ENCODE measurements at places on chromosomes 16 and 17.
A peak's percentile ranks its signal among the peaks of the same experiment; 100 is the strongest.

- H3K27me3 ChIP-seq, result no peaks in the 10 kb centered on the region
- no peak overlapping the region for H3K4me3 ChIP-seq
- peaks cover 64% of the 10 kb centered on the region for H3K36me3 ChIP-seq
- H3K4me1 ChIP-seq, result peaks cover 9% of the 10 kb centered on the region
- no peak for DNase-seq
- H3K27ac ChIP-seq, result no peak overlapping the region
Measured at GRCh38 chr16:8861563-8862308, 7.1 kb downstream of the CARHSP1 start.

- H3K4me3 ChIP-seq, result no peak overlapping the region
- no peak for DNase-seq
- H3K27ac ChIP-seq, result no peak overlapping the region
- no peaks in the 10 kb centered on the region for H3K27me3 ChIP-seq
- peaks cover 4% of the 10 kb centered on the region for H3K36me3 ChIP-seq
Measured at GRCh38 chr16:48592839-48593429, 17.0 kb downstream of the N4BP1 start.

DNA sequence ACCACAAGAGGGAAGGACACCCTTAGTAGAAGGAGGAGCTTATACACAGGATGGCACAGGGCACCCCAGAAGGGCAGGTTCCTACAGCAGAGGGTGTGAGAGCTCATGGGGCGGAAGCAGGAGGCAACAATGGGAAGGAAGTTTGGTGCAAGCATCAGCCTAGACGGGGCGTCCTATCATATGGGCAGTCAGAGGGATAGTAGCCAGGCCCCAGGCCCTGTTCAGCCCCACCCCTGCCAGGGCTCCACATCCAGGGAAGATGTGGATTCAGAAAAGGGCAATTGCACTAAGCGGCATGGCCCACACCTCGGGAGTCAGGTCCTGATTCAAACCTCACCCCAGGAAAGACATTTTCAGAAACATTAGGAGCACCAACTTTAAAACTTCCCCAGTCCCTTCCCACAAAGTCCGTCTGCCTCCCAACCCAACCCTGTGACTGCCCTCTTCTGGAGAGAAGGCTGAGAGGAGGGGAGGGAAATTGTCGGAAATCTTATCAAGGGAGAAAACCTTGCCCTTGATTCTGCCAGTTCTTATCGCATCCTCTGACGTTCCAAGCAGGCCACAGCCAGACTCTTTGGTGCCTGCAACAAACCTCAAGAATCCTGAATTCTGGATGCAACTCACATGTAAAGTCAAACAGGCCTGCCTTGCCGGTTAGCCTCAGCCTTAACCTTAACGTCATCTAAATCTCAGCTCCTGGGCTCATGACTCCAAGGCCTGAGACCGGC lies 198.8 kb upstream of the CDH5 start:
- no peaks in the 10 kb centered on the region for H3K36me3 ChIP-seq
- no peak for DNase-seq
- no peaks in the 10 kb centered on the region for H3K4me1 ChIP-seq
- no peaks in the 10 kb centered on the region for H3K27me3 ChIP-seq
- H3K4me3 ChIP-seq, result no peak overlapping the region
- H3K27ac ChIP-seq, result no peak overlapping the region

GRCh38 chr16:75218256-75219076 lies at the start of gene CTRB1:
CTRB1 (plus strand) TSS chr16:75218988; CDS start chr16:75219008, 20 bp downstream.
- DNase-seq, result no peak
- H3K4me1 ChIP-seq, result no peaks in the 10 kb centered on the region
- H3K36me3 ChIP-seq, result no peaks in the 10 kb centered on the region
- no peak within 1 kb of the TSS for H3K27ac ChIP-seq
- no peak within 1 kb of the TSS for H3K4me3 ChIP-seq
- no peaks in the 10 kb centered on the region for H3K27me3 ChIP-seq

GRCh38 chr16:11914210-11915113 lies 1.3 kb downstream of the GSPT1 start:
- peak; percentile 35 for DNase-seq
- H3K27me3 ChIP-seq, result no peaks in the 10 kb centered on the region
- no peaks in the 10 kb centered on the region for H3K36me3 ChIP-seq
- peak overlapping the region; percentile 88 for H3K27ac ChIP-seq
- H3K4me1 ChIP-seq, result peaks cover 17% of the 10 kb centered on the region

DNA sequence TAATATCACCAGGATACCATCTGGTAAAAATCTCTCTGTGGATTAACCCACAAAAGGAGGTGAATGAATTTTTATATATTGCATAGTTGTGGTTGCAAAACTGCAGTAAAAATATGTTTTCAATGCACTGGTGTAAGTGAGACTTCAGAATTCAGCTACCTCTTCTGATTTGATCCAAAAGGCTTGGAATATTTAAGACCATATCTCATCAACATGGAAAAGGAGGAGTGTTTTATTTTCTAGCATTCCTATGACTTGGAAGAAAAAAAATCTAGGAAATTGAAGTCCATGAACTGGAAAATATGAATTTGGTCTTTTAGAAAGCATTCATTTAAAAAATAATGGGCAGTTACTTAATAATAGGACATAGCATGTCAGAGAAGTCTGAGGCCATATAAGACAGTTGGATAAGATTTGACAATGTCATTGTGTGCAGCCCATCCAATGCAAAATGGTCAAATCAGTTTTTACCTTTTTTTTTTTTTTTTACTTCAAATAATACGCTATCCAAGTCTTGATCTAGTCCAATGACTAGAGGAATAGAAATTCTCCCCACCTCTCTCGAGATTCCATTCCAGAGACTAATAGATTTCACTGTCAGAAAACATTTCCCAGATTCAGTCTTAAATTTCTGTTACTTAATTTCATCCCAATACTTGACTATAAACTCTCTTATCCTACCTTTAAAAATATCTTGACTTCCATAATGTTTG lies 364.9 kb upstream of the PMFBP1 start:
- H3K27ac ChIP-seq, result no peak overlapping the region
- DNase-seq, result no peak
- no peak overlapping the region for H3K4me3 ChIP-seq

DNA sequence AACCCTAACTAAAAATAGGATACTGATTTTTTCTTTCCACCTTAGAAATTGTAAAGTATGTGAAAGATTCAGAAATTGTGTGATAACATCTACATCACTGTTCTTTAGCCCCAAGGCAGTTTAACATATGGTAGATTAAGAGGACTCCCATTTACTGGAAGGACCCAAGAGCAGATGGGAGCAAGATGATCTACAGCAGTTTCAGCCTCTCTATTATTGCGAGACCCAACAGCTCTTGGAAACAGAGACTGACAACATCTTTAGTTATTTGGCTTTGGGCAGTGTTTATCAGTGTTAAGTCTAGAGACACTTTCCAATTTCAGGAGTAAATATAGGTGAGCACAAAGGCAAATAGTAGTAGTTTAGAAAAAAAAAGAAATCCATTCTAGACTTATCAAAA lies 124.9 kb upstream of the CORO6 start:
- H3K4me3 ChIP-seq, result no peak overlapping the region
- peaks cover 2% of the 10 kb centered on the region for H3K36me3 ChIP-seq
- H3K27ac ChIP-seq, result no peak overlapping the region
- H3K4me1 ChIP-seq, result peaks cover 2% of the 10 kb centered on the region

DNA sequence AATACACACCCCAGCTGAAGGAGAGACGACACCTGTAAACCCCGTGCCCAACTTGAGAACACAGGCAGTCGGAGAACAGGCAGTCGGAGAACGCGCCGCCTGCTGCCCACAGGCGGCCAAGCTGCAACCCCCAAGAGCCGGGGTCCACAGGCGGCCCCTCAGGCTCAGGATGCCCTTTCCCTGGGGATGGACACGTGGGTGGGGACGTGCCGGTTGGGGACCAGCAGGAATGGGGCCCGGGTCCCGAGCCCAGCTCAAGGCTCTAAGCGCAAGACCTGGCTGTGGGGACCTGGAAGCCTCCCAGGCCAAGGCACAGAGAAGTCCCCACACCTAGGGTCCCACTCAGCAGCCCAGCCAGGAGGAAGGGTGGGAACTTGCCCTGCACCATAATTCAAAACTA lies 79.5 kb upstream of the GNG13 start:
- H3K4me3 ChIP-seq, result no peak overlapping the region
- DNase-seq, result no peak
- no peak overlapping the region for H3K27ac ChIP-seq
- no peaks in the 10 kb centered on the region for H3K27me3 ChIP-seq

GRCh38 chr16:27642756-27643155 lies 92.8 kb downstream of the KATNIP start:
- H3K4me1 ChIP-seq, result no peaks in the 10 kb centered on the region
- H3K27ac ChIP-seq, result no peak overlapping the region
- no peaks in the 10 kb centered on the region for H3K27me3 ChIP-seq
- H3K4me3 ChIP-seq, result no peak overlapping the region

GRCh38 chr17:7720125-7720524 lies 2.6 kb downstream of the DNAH2 start:
- H3K36me3 ChIP-seq, result no peaks in the 10 kb centered on the region
- H3K27me3 ChIP-seq, result peaks cover 39% of the 10 kb centered on the region
- no peak overlapping the region for H3K27ac ChIP-seq

GRCh38 chr17:75783069-75783783 lies 1.4 kb upstream of the UNK start:
- H3K4me1 ChIP-seq, result no peaks in the 10 kb centered on the region
- no peaks in the 10 kb centered on the region for H3K27me3 ChIP-seq
- peak; percentile 69 for DNase-seq
- H3K27ac ChIP-seq, result peak overlapping the region; percentile 85

- H3K27ac ChIP-seq, result no peak overlapping the region
- no peak overlapping the region for H3K4me3 ChIP-seq
- H3K27me3 ChIP-seq, result no peaks in the 10 kb centered on the region
- peaks cover 5% of the 10 kb centered on the region for H3K4me1 ChIP-seq
- no peak for DNase-seq
Measured at GRCh38 chr17:40171750-40172149, 5.5 kb upstream of the RAPGEFL1 start.

DNA sequence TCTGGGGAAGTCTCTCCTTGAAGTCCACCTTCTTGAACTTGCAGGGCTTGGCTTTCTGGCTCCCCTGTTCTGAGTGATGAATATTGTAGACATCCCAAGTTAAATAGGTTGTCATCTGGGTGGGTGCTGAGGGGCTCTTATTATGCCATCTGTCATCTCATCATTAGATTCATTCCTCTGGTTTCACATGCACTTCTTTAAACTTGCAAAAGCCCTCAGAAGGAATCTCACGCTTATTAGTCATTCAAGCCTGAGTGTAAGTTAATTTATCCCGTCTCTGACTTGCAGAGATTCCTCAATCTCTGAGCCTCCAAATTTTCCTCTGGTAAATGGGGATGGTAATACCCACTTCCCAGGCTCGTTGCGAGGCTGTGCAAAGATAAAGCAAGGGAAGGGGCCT lies 5.7 kb downstream of the MGAT5B start:
- no peaks in the 10 kb centered on the region for H3K4me1 ChIP-seq
- no peaks in the 10 kb centered on the region for H3K27me3 ChIP-seq
- no peak overlapping the region for H3K4me3 ChIP-seq
- no peak for DNase-seq
- H3K36me3 ChIP-seq, result no peaks in the 10 kb centered on the region

DNA sequence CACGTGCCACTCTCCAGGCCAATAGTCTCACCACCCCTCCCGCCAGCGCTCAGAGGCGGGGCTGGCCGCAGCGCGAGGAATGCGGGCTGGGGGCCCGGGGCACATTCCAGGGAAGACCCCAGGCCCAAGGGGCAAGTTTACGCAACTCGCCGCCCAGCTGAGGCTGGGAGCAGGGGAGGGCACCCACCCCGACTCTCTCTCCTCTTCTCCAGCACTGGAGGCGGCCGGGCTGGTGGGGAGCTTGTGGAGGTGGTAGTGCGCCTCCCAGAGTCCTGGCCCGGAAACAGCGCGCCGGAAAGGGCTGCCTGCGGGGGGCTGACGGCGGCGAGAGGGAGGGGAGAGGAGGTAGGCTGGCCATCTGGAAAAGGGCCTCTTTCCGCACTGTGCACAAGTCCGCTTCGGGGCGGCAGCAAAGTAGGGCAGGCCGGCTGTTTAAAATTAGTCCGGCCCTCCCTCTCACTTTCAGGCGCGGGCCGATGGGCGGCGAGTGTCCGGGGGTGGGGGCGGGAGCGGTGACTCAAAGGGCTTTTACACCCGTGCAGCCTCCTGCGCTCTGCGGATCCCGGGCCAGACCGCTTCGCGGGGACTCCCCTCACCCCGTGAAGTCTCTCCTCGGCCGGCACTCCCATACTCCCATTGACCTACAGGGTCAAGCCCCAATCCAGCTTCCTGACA lies 1.1 kb downstream of the FHOD1 start:
- peak overlapping the region; percentile 73 for H3K4me3 ChIP-seq
- no peaks in the 10 kb centered on the region for H3K27me3 ChIP-seq
- H3K27ac ChIP-seq, result peak overlapping the region; percentile 60
- no peaks in the 10 kb centered on the region for H3K36me3 ChIP-seq
- H3K4me1 ChIP-seq, result peaks cover 32% of the 10 kb centered on the region

All from small intestine (tissue), 16 donors.